Panc1 (cell line): ENCODE measurements at places on chromosomes 6 and 20. TPM values are rescaled to one million over a fixed set of nuclear protein-coding genes. Genes with fewer than 3 reads are reported as not detected.

ROS1 gene
- total RNA-seq: 0.10 TPM

DNA sequence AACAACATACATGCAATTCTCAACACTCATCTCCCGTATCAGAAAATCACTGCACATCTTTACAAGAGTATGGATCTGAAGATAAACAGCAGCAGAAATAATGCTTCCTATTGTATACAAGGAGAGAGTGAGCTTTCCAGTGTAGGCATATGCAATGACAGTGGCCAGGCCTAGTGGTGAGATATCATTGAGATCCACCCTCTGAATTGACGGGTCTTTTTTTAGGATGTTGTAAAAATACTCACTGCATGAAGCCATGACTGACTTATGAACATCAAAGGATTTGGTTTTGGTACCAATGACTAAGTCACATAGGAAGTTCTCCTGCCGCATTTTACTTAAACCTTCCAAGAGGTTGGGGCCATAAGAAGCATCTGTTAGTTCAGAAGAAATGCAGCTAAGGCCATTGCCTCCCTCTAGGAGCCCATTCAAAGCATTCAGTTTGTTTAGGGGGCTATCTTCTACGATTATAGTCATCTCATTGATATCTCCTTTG, 10.8 kb downstream of the KLHL31 start:
- no peak for DNase-seq
- H3K36me3 ChIP-seq: no peaks in the 10 kb centered on the region
- peaks cover 4% of the 10 kb centered on the region; the same call in 1 of the 2 replicates for H3K4me1 ChIP-seq
- no peak overlapping the region for H3K4me3 ChIP-seq

DNA sequence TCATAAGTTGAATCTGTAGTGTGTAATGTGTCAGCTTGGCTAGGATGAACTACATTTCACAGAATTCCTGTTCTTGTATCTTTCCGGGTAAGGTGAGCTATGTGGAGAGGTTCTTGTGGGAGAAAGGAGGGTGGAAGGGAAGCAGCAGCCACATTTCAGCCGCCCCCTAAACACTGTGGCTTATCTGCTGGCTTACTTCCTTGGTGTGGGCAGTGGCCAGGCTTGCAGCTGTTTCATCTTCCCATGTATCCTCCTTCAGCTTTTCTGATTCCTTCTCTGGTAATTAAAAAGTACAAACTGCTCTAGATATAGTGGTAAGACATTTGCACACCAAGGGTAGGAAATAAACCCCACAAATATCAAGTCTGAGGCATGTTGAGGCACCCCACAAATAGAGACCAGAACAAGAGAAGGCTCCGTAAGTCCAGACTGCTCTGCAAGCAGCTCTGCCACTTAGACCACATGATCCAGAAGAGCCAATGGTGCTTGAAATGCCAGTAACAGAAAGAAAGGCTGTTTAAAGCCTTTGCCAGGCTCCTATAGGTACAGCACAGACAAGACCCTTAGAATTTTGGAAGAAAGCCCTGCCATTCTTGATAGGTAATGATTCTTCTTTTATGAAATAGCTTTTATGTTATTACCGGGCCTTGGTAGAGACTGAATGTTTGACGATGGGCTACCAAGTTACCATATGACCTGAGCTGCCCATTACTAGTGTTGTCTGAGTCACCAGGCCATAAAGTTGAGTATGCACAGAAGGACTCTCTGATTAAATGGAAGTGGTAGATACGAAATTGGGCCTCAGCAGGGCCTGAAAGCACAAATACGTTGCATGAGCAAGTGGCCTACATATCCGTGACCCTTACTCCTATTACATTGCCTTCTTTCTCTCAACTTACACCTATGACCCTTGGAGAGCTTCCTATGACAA, 215.0 kb upstream of the SGK1 start:
- DNase-seq: no peak
- no peaks in the 10 kb centered on the region for H3K36me3 ChIP-seq
- no peaks in the 10 kb centered on the region for H3K27me3 ChIP-seq
- H3K4me1 ChIP-seq: no peaks in the 10 kb centered on the region
- no peak overlapping the region for H3K27ac ChIP-seq

- H3K4me3 ChIP-seq: no peak overlapping the region
- no peak for DNase-seq
- no peaks in the 10 kb centered on the region for H3K27me3 ChIP-seq
These were observed 692.9 kb downstream of the QKI start for GRCh38 chr6:164107297-164107995.
